ENCODE measurements at places on chromosomes 16 and 17.

DNA sequence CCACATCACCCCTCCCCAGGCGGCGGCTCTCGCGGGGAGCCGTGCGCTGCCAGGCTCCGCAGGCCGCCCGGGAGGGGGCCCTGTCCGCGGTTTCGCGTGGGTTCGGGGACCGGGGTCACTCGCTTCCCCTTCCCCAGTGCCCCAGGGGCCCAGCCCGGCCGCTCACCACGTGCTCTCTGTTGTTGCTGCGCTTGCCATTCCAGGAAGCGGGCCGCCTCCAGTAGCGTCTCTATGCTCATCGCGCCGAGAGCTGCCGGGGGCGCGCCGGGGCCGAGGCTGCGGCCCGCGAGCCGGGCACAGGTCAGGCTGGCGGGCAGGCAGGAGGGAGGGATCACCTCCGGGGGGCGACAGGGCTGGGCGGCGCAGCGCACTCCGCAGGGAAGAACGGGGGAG, 390 bp downstream of the MNT start:
- DNase-seq: no peak

DNA sequence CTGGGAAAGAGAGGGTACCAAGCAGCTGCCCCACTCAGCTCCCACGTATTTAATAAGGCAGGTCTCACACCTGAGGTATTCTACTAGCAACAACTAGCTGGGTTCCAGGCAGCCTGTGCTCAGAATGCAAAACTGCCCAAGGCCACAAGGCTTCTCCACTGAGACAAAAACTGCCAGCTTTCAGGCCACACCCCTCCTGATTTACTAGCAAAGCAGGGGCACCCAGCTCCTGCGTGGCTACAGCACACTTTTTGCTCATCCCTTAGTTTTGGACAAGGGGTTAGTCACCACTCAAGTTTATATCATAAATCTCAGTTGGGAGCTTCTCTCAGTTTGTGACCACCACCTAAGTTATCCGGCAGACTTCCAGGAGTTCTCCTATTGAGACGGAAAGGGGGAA, 494.6 kb downstream of the CDH11 start:
- no peak for DNase-seq

- DNase-seq: no peak
These were observed 8.3 kb upstream of the PSMD3 start for GRCh38 chr17:39972271-39972670.

DNA sequence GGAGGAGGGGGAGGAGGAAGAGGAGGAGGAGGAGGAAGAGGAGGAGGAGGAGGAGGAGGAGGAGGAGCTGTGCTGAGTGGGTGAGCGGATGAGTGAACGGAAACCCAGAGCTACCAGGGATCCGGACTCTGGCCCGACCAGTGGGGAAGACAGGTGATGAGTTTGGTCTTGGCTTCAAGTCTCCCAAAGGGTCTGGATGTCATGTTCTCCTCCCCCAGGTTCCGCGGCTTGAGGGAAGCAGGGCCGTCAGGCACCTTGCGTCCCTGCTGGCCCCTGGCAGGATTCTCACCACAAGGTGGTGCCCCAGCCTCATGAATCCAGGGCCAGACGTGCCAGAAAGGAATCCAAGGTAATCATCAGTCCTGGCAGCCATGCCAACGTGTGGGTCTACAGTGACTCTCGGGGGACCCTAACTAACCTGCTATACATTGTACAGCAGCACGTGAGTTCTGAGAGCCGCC, 13.5 kb upstream of the ABAT start:
- DNase-seq: no peak

GRCh38 chr16:55842369-55843104, 9.6 kb upstream of the CES1 start:
- no peak for DNase-seq

GRCh38 chr16:80147026-80147655, 393.7 kb upstream of the DYNLRB2 start:
- DNase-seq: no peak

- DNase-seq: no peak
These were observed 58.2 kb upstream of the LHX1 start for GRCh38 chr17:36879027-36879426.

- DNase-seq: no peak
These were observed 542 bp downstream of the KLHL36 start for GRCh38 chr16:84648595-84649510.

- DNase-seq: no peak
These were observed 3.4 kb downstream of the SPNS1 start for GRCh38 chr16:28977703-28978662.

GRCh38 chr17:67476787-67477335, 99.8 kb downstream of the PITPNC1 start:
- no peak for DNase-seq

Measured in stimulated activated CD8-positive, alpha-beta memory T cell treated with anti-CD3 and anti-CD28 coated beads, Interleukin-7, amount 100 ng/mL, for 1 hour (primary cell).